Suppressor macrophage treated with lipopolysaccharide for 4 hours (primary cell): ENCODE measurements at places on chromosomes 7 and 10.
A peak's percentile ranks its signal among the peaks of the same experiment; 100 is the strongest.

DNA sequence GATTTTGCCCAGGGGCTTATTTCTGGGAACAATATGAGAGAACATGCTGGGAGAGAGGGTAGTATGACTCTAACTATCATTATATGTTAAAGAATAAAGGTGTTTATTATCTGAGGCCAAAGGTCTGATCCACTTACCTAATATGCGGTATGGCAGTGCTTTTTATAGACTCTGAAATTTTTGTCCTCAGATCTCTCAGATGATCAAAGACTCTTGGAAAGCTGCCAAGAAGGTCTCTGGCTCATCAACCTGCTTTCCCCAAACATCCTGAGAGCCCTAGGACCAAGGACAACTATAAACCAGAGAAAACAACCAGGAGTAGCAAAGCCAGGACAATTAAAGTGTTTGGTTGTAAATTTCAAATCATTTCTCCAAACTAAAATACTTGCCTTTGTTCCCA is 255.7 kb upstream of the LRRN3 start:
- no peak for DNase-seq

DNA sequence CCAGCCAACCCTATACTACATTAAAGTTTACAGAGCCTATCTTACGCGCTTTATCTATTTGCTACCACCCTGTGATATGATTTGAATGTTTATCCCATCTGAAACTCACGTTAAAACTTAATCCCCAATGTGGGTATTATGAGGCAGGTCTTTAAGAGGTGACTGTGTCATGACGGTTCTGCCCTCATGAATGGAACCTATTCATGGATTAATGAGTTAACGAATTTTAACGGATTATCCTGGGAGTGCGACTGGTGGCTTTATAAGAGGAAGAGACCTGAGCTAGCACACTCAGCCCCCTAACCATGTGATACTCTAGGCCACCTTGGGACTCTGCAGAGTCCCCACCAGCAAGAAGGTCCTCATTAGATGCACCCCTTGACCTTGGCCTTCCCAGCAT is 37.8 kb downstream of the SRPK2 start:
- no peak for DNase-seq

DNA sequence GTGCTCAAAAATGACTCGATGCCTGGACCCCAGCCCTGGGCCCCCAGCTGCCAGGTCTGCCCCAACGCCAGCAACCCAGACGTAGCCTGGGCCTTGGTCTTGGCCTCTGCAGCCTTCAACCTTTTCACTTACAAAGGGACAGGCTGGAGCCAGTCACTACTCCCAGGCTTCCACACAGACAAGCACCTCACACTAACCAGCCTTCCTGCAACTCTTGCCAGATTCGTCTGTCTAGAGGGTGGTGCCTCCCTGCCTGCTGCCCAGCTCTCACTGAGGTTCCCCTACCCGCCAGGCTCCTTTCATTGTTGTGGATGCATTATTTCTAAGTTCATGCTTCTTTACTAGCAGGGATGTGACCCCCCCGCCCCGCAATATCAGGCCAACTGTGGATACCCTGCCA is 56.3 kb downstream of the NUDCD3 start:
- DNase-seq = no peak

- DNase-seq = no peak
These were observed 731.8 kb downstream of the PHTF2 start for GRCh38 chr7:78530351-78530750.

DNA sequence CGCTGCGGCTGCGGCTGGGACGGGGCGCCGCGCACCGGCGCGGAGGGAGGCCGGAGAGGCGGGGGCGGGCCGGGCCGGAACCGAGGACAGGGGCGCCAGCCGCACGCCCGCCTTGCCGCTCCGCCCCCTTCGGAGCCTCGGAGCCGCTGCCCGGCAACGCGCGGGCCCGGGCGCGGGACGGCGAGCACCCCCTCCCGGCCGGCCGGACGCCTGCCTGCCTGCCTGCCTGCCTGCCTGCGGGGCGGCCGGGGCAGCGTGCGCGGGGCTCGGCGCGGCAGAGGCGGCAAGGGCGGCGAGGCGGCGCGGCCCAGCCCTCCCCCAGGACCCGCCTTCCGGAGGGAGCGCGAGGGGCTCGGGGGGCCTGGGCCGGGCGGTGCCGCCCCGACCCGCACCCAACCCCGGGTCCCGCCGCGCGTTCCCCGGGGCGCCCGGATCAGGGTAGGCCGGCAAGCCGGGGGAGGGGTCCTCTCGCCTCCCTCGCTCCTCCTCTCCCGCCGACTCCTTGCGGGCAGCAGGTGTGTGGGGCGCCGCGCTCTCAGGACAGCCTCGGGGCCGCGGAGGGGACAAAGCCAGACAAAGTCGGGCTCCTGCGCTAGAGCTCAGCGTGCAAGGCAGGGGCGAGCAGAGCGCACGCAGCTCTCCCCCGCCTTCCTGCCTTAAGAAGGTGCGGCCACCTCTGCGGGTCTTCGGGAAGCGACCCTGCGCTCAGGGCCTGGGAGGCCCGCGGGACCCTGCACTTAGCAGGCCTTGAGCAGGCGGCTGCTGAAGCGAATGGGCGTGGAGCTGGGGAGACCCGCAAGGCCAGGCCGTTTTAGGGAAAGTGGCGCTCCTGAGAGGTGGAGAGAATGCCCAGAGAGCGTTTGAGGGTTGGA is at the start of gene KIAA1549:
TSS of gene KIAA1549 (minus strand) at position 58 of the 872 bp plus-strand sequence. CDS start 120 bp downstream, outside the sequence.
- DNase-seq = peak; percentile 82

GRCh38 chr7:34361663-34362250 is 296.3 kb upstream of the NPSR1 start:
- no peak for DNase-seq

DNA sequence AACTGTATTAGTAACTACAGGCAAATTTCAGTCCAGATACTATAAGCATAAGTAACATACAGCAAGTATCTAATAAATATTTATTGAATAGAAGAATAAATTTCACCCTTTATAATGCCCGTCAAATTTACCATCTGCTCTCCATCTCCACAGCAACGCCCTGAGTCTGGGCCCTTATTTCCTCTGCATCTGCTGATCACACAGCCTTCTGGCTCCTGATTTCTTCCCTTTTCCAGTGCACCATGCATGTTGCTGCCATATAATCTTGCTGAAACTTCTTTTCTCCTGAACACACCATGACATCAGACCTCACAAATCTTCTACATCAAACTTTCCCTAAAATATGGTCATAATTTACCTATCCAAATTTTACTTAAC is 15.4 kb downstream of the HYCC1 start:
- no peak for DNase-seq

DNA sequence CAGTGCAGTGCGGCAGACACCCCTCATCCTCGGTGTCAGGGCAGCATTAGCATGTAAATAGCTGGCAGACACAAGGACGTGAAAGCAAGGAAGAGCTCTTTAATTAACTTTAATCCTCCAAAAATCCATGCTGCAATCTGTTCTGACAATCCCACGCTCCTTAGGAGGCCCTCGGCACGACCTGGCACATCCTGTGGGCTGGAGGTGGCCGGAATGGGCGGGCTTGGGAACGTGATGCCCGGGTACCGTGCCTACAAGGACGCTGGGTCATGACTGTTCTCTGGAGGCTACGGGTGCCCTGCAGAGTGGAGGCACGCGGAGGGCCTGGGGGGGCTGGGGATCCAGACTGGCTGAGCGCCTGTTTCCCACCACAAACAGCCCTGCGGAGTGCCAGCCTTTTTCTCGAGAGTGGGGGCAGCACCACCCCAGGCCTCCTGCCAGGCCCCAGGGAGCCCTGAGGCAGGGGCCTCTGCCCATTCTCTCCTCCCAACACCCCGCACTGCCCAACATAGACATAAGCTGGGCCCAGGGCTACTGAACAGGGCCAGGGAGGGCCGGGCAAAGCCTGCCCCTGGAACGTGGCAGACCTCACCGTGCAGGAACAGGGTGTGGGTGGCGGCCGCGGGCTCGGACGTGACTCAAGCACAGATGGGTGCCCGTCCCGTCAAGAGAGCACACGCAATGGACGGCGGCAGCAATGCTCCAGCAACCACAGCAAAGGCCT is 189.3 kb downstream of the MAD1L1 start:
- no peak for DNase-seq

DNA sequence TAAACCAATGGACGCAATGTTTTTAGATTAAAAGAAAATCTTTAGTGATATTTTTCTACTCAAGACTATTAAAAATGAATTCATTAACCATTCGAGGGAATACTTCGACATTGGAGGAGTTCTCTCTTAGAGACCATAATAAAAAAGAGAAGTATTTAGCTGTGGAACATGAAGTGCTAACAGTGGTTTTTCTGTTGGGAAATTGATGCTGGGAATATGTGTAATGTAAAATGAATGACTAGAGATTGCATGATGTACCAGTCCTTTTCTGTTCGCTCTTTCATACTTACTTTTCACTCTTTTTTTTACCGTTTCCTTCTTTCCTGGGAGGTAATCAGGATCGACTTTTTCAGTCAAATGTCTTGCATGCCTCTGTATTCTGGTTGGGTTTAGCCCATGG is 41.3 kb downstream of the ST7 start:
- DNase-seq = peak; percentile 16

- DNase-seq = peak; percentile 59
These were observed 1127.7 kb downstream of the REEP3 start for GRCh38 chr10:64648915-64649314.

GRCh38 chr7:70153933-70154332 is 555.7 kb downstream of the AUTS2 start:
- no peak for DNase-seq

DNA sequence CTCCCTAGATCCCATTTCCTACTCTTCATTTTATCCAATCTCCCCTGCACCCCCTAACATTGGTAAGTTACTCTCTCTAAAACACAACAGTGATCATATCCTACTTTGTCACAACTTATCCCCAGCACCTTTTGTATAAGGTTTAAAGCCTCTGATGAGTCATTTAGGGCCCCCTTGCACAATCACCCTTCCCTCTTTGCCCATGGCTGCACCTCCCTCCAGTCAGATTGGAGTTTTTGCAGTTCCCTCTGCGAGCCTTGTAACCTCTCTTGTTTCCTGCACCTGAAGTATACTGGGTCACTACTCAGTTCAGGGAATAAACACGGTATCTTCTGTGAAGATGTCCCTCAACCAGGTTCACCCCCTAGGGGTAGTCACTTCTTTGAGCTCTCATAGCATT is 55.9 kb upstream of the ADRB1 start:
- DNase-seq = peak; percentile 54

DNA sequence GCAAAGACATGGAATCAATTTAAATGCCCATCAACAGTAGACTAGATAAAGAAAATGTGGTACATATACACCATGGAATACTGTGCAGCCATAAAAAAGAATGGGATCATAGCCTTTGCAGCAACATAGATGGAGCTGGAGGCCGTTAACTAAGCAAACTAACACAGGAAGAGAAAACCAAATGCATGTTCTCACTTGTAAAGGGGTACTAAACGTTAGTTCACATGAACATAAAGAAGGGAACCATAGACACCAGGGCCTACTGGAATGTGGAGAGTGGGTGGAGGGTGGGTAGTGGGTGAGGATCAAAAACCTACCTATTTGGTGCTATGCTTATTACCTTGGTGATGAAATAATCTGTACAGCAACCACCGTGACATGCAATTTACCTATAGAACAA is 78.4 kb upstream of the GSDME start:
- DNase-seq = no peak

DNA sequence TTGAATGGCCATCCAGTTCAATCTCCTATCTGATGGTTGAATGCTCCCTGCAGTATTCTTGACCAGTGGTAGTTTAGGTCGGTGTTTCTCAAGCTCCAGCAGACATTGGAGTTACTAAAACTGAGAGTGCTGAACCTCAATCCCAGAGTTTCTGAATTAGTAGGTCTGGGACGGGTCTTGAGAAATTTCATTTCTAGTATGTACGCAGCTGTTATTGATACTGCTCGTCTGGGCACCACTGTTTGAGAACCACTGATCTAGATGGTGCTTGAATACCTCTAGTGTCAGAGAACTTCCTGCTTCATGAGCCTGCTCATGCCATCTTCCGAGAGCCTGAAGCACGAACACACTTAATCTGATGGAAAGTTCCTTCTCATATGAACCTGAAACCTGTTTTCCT is 99.4 kb upstream of the CREB5 start:
- DNase-seq = no peak

GRCh38 chr7:129574487-129574886 is 37.0 kb upstream of the NRF1 start:
- no peak for DNase-seq

DNA sequence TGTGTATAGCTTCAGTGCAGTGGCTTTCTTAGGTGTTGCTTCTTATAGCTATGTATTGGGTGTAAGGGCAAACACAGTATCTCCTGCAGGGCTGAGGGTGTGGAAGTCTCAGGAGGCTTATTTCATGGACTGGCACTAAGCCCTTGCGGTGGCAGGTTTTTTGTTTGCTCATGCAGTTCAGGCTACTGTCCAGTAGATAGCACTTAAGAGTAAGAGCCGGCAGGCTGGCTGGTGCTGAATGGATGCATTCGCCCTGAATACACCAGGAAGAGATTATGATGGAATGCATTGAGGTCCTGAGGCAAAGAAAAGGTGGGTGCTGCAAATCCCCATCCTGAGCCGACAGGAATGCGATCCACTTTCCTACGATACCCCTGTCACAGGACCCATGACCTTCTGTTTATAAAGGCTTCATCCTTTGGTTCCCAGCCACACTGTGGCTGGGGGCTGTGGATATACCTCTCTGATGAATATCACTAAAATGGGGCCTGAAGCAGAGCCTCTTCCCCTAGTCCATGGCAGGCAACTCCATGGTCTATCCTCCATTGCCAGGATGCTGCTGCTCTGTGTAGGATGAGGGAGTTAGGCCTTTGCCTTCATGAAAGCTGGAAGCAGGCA is 44.9 kb downstream of the ANXA8 start:
- DNase-seq = no peak

- peak; percentile 29 for DNase-seq
These were observed 75.8 kb upstream of the NRP1 start for GRCh38 chr10:33410096-33410859.

DNA sequence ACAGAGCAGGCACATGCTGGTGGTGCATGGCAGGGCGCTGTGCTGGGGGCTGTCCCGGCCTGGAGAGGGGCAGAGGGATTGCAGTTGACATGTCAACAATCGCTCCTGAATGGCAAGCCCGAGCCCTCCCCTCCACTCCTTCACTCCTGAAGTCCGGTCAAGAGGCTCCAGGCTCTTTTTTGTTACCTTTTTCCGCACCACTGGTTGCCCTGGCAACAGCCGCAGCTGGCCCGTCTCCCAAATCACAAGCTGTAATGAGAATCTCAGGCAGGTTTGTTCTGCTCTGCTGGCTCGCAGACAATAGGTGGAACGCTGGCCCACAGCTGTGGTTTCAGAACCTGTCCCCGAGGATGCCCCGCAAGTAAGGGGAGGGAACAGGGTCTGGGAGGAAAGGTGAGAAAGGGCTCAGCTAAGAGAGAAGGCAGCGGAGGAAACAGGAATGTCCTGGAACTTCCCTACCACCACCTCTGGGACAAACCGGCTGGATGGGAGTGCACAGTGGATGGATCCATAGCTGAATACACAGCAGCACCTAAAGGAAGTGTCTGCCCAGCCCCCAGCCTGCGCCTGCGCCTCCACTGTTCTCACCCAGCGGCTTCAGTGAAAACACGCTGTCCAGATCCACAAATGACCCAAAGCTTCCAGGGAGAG is 58.9 kb downstream of the CALML3 start:
- DNase-seq = no peak
